ENCODE measurements at places on chromosomes 16 and 17. TPM values are rescaled to one million over a fixed set of nuclear protein-coding genes. Genes with fewer than 3 reads are reported as not detected.

DNA sequence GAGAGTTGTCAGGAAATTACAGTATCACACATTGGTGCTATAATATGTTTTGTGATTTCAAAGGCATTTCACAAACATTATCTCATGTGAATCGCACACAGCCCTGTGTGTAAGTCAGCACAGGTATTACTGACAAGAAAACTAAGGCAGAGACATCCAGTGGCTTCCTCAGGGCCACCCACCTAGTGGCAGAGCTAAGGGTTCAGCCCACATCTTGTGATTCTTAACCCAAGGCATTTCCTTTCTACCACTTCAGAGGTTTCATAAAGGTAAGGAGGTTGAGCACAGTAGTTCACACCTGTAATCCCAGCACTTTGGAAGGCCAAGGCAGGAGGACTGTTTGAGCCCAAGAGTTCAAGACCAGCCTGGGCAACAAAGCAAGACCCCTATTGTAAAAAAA is 58.2 kb downstream of the STX8 start:
- no peak for DNase-seq
- H3K27me3 ChIP-seq, result no peaks in the 10 kb centered on the region
- H3K4me3 ChIP-seq, result no peak overlapping the region
- H3K27ac ChIP-seq, result peak overlapping the region; percentile 19

Gene NF1
- 45.1 TPM for total RNA-seq

- no peak overlapping the region for H3K27ac ChIP-seq
- no peaks in the 10 kb centered on the region for H3K36me3 ChIP-seq
- DNase-seq, result no peak
- H3K27me3 ChIP-seq, result no peaks in the 10 kb centered on the region
These were observed 252.6 kb upstream of the KCNJ16 start for GRCh38 chr17:69822314-69822875.

DNA sequence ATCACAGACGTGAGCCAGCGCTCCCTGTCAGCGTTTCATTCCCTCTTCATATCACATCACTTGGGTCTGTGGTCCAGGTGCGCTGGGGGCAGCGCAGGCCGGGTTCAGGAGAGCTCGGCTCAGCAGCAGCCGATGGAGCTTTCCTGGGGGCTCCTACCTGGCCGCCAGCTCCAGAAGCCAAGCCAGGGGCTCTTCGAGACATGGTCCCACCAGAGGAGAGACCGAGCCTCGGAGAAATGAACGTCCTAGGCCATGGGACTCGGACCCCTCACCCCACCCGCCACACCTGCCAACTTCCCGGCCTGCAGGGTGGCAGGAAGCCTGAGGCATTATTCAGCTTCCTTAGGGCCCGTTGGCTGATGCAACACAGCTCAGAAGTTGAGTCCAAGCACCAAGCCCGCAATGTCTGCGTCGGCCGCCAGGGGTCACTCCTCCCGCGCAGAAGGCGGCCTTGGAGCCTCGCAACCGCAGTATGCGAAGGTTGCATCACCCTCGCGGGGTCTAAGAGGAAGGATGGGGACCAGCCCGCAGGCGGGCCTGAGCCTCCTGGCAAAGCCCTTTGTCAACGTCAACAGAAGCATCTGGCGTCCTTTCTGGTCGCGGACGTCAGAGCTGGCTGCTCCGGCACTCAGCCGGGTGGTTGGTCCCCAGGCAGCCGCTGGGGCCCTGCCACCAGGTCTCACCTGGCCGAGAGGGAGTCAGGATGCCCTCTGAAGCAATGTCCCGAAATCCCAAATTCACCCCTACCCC is 13.2 kb upstream of the KLHDC4 start:
- DNase-seq, result peak; percentile 96
- no peaks in the 10 kb centered on the region for H3K27me3 ChIP-seq
- H3K36me3 ChIP-seq, result no peaks in the 10 kb centered on the region
- H3K27ac ChIP-seq, result peak overlapping the region; percentile 96
- peaks cover 31% of the 10 kb centered on the region for H3K4me1 ChIP-seq

DNA sequence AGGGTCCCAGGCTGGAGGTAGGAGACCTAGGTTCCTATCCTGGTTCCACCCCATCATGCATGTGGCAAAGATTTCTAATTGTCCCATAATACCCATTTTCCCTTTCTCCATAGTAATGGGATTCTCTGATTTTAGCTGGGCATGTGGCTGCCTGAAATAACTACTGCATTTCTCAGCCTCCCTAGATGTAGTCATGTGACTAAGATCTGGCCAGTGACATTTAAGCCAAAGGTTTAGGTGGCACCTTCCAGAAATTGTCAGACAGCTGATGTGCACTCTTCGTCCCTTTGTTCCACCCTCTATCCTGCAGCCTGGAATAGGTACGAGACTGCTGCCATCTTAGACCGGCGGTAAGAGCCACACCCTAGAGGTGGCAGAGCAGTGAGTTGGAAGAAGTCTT is 8.2 kb downstream of the NXPH3 start:
- no peak overlapping the region for H3K4me3 ChIP-seq
- no peak for DNase-seq
- no peaks in the 10 kb centered on the region for H3K4me1 ChIP-seq

- H3K27ac ChIP-seq, result no peak overlapping the region
- no peak for DNase-seq
- H3K27me3 ChIP-seq, result no peaks in the 10 kb centered on the region
- no peaks in the 10 kb centered on the region for H3K36me3 ChIP-seq
- H3K4me3 ChIP-seq, result no peak overlapping the region
These were observed 12.5 kb downstream of the C17orf78 start for GRCh38 chr17:37388266-37388665.

DNA sequence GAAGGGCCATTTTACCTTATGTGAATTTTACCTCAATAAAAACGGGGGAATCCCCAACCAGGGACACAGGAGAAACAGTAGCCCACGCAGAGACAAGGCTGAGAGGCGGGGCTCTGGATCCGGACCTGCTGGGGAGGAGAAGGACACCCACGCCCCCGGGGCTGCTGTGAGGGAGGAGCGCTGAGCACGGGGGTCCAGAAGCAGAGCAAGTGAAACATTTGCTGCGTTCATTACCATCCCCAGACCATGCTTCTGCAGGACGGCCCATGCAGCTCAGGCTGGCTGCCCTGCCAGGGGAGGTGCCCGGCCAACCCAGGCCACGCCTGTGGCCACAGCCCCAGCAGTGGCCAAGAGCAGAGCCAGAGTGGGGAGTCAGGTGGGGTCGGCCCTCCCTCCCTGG is 50.0 kb downstream of the KCNJ18 start:
- no peak overlapping the region for H3K27ac ChIP-seq
- peaks cover 4% of the 10 kb centered on the region for H3K4me1 ChIP-seq
- no peaks in the 10 kb centered on the region for H3K36me3 ChIP-seq
- H3K27me3 ChIP-seq, result no peaks in the 10 kb centered on the region

DNA sequence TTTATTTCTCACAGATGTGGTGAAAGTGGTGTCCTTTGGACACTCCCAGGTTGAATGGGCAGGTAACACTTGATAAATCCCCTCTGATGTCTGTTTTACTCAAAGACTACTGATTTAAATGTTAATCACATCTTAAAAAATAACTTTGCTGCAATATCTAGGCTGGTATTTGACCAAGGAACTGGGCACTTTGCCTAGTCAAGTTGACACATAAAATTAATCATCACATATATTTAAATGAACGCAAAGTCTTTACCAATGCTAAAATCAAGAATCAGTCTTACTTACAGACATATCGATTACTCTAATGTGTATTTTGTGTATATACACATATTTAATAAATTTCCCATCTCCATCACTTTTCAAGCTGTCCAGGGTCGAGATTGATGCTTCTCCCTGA is 7.0 kb downstream of the MT2A start:
- H3K27me3 ChIP-seq, result peaks cover 8% of the 10 kb centered on the region
- H3K27ac ChIP-seq, result peak overlapping the region; percentile 93
- peak overlapping the region; percentile 30 for H3K4me3 ChIP-seq
- H3K36me3 ChIP-seq, result no peaks in the 10 kb centered on the region
- DNase-seq, result no peak
- peaks cover 47% of the 10 kb centered on the region for H3K4me1 ChIP-seq

- peaks cover 4% of the 10 kb centered on the region for H3K36me3 ChIP-seq
- H3K27ac ChIP-seq, result no peak overlapping the region
- H3K4me3 ChIP-seq, result peak overlapping the region; percentile 13
- no peaks in the 10 kb centered on the region for H3K27me3 ChIP-seq
- peaks cover 59% of the 10 kb centered on the region for H3K4me1 ChIP-seq
These were observed 3.8 kb downstream of the NLK start for GRCh38 chr17:28046034-28046825.

GRCh38 chr17:4636474-4637100 is 4.9 kb downstream of the ALOX15 start:
- no peak overlapping the region for H3K27ac ChIP-seq
- no peak for DNase-seq
- peaks cover 43% of the 10 kb centered on the region for H3K27me3 ChIP-seq

Gene MTMR4
- 104 TPM for total RNA-seq

GRCh38 chr16:11315510-11315909 is 29.7 kb upstream of the RMI2 start:
- no peak overlapping the region for H3K27ac ChIP-seq
- no peak for DNase-seq
- H3K27me3 ChIP-seq, result peaks cover 8% of the 10 kb centered on the region
- peaks cover 6% of the 10 kb centered on the region for H3K4me1 ChIP-seq

DNA sequence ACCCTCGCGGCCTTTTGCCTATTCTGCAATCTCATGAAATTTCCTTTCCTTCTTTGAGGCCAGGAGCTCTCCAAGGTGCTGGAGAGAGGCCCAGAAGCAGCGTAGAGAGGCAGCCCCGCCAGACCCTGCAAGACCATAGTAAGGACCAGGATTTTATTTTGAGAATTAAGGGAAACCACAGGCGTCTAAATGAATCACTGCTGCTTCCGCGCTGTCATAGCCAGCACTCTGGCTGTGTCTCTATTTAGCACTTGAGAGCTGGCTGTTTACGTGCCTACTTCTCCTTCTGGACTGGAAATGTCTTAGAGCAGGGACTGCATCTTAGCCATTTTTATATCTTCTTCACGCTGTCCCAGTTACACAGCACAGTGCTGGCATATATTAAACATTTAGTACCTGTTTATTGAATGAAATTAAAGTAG is 37.6 kb upstream of the PIRT start:
- H3K27me3 ChIP-seq, result peaks cover 34% of the 10 kb centered on the region
- H3K4me1 ChIP-seq, result no peaks in the 10 kb centered on the region
- no peaks in the 10 kb centered on the region for H3K36me3 ChIP-seq
- DNase-seq, result no peak

Gene NPIPB4
- 283 TPM for total RNA-seq

Gene CA10
- total RNA-seq, result not detected

Data from natural killer cell treated with Interleukin-12 subunit alpha and Interleukin-12 subunit beta and Interleukin-15 and Interleukin-18, amount 100 ng/mL, for 72 hours (primary cell).